Glutamatergic neuron (in vitro differentiated cells): ENCODE measurements at places on chromosomes 4 and X. TPM values are rescaled to one million over a fixed set of nuclear protein-coding genes. Genes with fewer than 3 reads are reported as not detected.

Gene AKAP14
- total RNA-seq: not detected

DNA sequence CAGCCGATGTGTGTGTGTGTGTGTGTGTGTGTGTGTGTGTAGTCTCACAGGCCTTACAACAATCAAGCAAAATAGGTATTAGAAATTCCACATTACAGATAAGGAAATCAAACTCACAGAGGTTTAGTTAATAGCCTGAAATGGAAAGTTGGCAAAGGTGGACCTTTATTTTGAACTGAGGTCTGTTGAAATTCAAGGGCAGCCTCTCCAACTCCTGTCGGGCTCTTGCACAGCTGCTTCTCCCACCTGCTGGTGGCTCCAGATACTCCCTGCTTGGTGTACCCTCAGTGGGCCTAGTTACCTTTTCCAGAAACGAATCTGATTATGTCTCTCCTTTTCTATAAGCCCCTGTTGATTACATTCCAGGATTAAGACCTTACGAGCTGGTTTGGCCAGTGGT is 195.9 kb downstream of the MGST2 start:
- no peak for DNase-seq

Gene PHKA1
- total RNA-seq: 3.1 TPM

DNA sequence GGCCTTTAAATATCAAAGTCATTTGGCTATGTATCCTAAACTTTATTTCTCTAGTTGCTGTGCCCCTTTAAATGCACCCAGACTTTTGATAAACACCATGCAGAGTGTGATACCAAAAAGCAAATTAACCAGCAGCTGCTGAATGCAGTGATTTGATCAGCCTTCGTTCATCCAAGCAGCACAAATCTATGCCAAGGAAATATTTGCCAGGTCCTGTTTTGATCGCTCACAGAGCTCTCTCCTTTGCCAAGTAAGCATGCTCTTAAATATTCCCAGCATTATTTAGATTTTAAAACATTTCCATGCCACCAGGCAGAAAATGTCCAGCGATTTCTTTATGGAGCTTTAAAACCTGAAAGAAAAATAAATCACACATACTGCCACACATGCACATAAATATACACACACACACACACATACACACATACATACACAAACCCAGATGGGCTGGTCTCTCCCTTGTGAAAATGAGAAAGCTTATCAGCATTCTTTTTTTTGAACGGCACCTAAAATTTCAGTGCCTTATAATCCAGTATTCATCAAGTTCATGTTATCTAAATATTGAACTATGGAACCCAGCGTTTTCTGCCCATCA is 35.7 kb downstream of the BTC start:
- no peak for DNase-seq

GRCh38 chr4:111405989-111406388 is 739.3 kb upstream of the FAM241A start:
- DNase-seq: no peak

DNA sequence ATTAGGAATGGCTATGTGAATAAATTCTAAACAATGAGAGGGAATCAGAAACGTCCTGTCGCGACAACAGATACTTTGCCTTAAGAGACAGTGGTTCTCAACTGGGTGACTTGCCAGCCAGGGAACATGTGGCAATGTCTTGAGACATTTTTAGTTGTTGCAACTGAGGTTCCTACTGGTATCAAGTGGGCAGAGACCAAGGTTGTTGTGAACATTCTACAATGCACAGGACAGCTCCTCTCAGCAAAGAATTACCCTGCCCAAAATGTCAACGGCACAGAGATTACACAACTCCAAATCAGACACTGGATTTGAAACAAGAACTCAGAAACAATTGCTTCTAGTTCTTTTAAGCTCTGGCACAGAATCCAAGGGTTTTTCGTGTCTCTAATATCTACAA is 128.6 kb downstream of the ARHGAP6 start:
- DNase-seq: no peak

GRCh38 chr4:102787096-102787881 is 26.5 kb upstream of the MANBA start:
- no peak for DNase-seq

GRCh38 chr4:59094505-59094904 is 1984.3 kb upstream of the IGFBP7 start:
- no peak for DNase-seq

Gene PCDH10
- 1.7 TPM for total RNA-seq
